ENCODE measurements at places on chromosomes 7 and 10.

GRCh38 chr7:88628363-88629085 lies 131.0 kb upstream of the ZNF804B start:
- DNase-seq: no peak

DNA sequence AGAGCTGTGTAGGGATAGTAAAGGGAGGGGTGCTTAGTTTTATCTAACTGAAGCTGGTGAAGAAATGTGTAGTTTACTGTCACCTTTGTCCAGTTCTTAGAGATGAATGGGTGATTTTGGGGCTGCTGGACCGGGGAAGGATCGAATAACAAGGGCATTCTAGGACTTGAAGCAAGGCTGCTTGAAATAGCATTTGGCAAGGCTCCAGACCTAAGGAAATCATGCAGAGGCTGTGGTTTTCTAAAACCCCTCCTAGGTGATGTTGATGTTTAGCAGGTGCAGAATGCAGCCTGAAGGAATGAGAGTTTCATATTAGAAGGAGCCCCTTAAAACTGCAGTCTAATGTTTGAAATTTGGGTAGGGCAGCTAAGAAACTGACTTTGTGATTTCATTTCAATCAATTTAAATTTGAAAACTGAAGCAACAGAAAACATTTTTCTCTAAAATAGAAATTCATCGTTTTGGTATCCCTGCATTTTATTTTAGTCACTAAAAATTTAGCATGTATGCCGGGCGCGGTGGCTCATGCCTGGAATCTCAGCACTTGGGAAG lies 68.5 kb downstream of the TET1 start:
- DNase-seq: no peak

GRCh38 chr7:883055-884021 lies 7.0 kb downstream of the GET4 start:
- DNase-seq: no peak

- no peak for DNase-seq
Measured at GRCh38 chr7:98252425-98253054, 508 bp upstream of the TECPR1 start.

GRCh38 chr10:10824591-10825148 lies 193.0 kb upstream of the CELF2 start:
- DNase-seq: no peak

- no peak for DNase-seq
Measured at GRCh38 chr10:79442171-79443040, 3.0 kb downstream of the ZCCHC24 start.

- no peak for DNase-seq
Measured at GRCh38 chr10:84478151-84478550, 149.8 kb downstream of the CCSER2 start.

GRCh38 chr7:69412331-69413146 lies 185.7 kb upstream of the AUTS2 start:
- DNase-seq: peak; percentile 88

DNA sequence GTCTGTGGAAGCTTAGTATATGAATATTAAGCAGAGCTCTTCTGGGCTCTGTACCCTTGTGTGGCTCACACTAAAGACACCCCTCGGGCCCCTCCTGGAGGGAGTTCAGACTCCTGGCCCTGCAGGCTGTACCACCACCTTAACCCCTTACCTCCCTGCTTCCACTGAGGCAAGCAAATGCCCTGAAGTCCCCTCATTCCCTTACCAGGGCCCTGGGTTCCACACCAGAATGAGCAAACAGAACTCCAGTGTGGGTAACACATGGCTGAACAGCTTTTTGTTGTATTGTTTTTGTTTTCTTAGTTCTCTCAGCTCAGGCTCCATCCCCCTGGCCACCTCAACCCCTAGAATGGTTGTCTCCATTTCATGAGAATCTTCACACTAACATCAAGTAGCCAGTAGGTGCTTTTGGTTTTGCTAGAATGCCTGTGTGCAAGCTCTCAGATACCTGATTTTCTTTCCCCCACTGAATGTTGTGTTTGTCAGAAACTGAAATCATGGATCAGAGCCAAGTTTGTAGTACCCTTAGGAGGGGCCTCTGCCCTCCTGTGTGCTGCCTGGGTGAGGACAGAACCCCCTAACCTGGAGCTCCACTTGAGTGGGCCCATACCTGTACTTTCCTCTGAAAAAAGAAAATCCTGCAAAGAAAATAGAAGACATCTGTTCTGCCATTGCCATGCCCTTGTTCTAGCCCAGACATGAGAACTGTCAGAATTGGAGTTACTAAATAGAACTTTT lies 2.8 kb upstream of the WAPL start:
- no peak for DNase-seq
